ENCODE measurements at places on chromosomes 1 and 21. TPM values are rescaled to one million over a fixed set of nuclear protein-coding genes. Genes with fewer than 3 reads are reported as not detected.

DNA sequence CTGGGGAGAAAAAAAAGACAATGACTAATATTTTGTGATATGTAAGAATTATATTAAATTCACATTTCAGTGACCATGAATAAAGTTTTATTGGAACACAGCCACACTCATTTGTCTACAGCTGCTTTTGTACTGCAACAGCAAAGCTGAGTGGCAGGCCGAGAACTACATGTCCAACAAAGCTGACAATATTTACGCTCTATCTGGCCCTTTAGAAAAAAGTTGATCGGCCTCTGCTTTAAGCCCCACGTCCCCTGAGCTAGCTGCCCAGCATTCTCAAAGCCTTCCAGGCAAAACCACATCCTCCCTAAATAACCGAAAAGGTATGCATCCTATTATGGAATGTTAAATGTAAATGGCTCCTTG lies 8.6 kb downstream of the SLC2A1 start:
- DNase-seq = no peak

DNA sequence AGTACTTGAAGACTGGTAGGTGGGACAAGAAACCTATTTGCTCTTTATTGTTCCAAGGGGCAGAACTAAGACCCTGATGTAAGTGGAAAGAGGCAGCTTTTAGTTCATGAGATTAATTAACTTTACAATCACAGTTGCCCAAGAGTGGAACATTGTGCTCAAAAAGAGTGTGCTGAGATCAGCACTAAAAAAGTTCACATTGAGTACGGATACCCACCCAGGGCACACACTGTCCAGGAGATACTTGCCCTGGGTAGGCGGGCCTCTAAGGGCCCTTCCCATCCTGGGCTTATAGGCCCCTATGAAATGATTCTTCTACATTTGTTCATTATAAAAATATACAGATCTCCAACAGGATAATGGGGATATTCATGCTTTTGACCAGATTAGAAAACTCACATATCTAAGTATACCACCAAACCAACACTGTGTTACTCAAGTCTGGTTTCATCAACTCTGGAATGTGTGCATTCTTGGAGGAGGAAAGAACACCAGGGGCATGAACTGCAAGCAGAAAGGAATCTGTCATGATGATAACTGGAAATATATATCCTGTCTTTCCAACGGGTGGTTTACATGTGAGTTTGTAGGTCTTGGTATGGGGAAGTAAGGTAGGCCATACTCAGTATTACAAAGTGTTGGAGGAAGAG lies 626.2 kb downstream of the SMYD3 start:
- DNase-seq = no peak

The PAX7 gene
- total RNA-seq = not detected

GRCh38 chr1:109298666-109299557 lies 7.9 kb downstream of the MYBPHL start:
- no peak for DNase-seq

GRCh38 chr1:5769146-5769545 lies 223.1 kb downstream of the NPHP4 start:
- no peak for DNase-seq

The OR2C3 gene
- not detected for total RNA-seq

The SPATA21 gene
- total RNA-seq = not detected

The SYT6 gene
- total RNA-seq = not detected

The KCNK1 gene
- 2.3 TPM for total RNA-seq

DNA sequence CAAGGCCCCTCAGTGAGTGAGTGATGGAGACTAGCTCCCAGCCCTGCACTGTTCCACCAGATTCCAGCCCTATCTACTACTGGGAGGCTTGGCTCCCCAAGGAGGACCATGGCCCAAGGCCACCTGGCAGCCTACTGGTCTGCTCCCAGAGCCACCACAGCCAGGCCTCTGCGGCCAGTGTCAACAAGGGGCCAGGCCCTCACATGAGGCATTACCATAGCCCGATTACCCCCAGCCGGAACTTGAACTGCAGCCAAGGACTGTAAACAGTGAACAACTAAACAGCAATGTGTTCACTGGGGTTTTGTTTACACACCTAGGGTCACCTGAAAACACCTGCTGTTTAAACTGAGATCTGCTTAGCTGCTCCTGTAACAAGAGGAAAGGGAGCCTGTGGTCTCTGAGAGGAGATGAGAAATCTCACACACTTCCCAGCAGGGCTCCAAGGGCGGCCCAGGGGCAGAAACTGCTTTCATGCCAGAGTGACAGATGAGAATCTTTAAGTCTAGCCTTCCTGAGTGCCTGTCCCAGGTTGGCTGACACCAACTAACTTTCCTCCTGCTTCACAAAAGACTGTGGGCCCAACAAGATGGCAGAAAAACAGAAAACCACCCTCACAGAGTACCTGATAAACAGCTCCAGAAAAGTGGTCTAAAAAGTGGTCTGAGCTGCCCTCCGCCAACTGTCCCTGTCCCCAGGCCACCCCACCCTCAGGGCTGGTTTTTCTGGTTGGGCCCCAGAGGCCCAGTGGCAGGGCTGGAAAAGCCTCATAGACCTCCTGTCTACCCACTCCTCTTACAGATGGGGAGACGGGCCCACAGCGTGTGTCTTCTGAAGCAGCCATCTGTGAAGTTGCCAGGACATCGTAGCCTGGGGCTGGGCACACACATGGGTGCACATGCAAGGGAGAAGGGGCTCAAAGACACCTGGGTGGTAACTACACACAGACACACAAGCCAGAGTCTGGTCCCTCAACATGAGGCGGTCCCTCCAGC lies 28.8 kb downstream of the MEF2D start:
- DNase-seq = no peak

GRCh38 chr1:19341201-19342061 lies 29.3 kb downstream of the SLC66A1 start:
- DNase-seq = peak; percentile 92

The CTH gene
- total RNA-seq = 14.3 TPM

DNA sequence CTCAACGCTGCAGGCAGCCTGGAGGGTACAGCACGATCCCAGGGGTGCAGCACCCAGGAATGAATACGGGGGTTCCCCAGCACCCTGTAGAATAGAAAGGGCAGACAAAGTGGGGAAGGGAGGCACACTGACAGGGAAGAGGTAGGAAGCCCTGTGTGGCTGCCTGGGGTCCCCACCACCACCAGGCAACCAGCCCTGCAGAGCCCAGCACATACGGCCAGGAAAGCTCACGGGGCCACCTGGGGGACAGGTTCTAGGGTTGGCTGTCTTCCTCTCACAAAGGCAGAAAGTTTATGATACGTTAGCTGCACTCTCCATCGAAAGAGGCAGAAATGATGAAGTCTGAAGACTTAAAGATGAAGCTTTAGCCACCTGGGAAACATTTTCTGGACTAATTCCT lies 52.5 kb downstream of the ARHGEF16 start:
- DNase-seq = no peak

The CD46 gene
- 107 TPM for total RNA-seq

DNA sequence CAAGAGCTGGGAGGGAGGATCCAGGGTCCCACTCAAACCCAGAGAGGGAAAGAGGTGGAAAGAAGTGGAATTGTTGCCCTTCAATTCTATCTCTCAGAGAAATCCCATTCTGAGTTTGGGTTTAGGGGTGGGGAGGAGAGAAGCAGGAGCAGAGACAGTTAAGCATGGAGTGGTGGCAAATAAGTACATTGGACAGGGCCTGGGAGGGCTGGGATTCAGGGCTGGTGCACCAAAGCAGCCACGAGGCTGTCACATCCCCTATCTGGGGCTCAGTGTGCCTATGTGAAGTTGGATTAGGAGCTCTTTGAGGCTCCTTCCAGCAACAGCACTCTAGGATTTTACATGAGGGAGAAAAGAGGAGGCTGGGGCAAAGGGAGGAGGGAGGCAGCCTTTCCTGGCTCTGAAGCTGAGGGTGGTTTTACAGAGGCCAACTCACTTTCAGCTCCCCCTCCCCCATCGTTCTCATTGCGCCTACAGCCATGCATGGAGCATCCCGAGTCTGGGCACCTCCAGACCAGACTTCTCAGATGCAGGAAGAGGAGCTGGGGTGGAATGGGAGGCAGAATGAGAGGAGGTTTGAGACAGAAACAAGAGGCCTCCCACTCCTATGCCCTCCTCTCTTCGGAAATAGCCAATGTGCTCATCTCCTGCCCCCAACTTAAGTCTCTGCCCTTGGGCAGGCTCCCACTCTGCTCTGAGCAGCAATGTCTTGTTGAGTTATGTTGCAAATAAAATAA lies 3.0 kb upstream of the SYT6 start:
- no peak for DNase-seq

GRCh38 chr1:51520700-51521248 lies 1.7 kb upstream of the EPS15 start:
- peak; percentile 54 for DNase-seq

DNA sequence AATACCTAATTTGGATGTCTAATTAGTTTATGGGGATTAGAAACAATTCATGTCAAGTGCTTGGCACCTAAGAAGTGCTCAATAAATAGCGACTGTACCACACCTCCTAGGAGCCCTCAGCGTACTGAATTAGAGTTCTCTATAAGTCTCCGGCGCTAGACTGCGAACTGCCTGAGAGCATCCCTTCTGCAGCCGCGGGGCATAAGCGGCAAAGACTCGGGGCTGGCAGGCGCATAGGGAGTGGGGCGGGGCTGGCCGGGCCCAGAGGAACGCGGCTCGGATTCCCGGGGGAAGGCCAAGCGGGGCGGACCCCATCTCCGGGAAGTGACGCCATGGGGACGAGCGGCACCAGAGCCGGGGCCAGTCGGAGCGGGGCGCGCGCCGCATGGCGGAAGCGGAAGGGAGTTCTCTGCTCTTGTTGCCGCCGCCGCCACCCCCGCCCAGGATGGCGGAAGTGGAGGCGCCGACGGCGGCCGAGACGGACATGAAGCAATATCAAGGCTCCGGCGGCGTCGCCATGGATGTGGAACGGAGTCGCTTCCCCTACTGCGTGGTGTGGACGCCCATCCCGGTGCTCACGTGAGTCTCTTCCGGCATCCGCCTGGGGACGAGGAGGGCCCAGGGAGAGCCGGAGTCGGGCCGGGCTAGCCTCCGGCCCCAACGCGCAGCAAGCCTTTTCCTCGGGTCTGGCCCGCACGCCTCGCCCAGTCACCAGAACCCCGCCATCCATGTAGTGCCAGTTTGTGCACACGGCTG lies at the start of gene TMEM222:
TSS of gene TMEM222 (plus strand) at position 351 of the 756 bp plus-strand sequence. CDS start at position 386, 35 bp downstream.
- DNase-seq = peak; percentile 99

DNA sequence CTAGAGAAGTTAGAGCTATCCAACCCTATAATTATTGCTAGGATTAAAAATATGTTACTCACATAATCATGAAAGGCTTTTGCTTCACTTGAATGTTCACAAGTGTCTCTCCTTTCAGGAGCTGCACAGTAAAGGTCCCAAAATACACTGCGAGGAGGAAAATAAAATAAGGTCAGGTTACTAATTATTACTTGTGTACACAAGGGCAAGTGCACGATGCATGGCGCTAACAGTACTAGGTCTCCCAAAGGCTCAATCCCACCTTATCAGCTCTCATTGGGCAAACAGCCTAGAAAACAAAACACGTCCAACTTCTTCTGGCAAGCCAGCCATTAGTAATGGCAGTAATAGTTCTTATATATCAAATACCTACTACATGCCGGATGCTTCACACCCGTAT lies 4.4 kb downstream of the SSBP3 start:
- no peak for DNase-seq

The TNFAIP8L2 gene
- 29.4 TPM for total RNA-seq

The ERG gene
- total RNA-seq = 0.14 TPM

The CRP gene
- total RNA-seq = not detected

- peak; percentile 61 for DNase-seq
Measured at GRCh38 chr1:223230161-223230881, 87.3 kb upstream of the TLR5 start.

GRCh38 chr1:37471345-37472231 lies 2.8 kb upstream of the ZC3H12A start:
- DNase-seq = no peak

DNA sequence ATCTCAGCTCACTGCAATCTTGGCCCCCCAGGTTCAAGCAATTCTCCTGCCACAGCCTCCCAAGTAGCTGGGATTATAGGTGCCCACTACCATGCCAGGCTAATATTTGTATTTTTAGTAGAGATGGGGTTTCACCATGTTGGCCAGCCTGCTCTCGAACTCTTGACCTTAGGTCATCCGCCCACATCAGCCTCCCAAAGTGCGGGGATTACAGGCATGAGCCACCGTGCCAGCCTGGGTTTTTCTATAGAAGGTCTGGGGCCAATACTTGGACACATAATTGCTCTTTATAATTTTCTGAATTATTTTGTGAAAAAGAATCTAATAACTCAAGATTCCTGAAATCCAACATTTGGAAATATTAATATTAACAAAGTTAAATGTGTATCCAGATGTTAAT lies 1267.7 kb upstream of the ADGRL4 start:
- no peak for DNase-seq

DNA sequence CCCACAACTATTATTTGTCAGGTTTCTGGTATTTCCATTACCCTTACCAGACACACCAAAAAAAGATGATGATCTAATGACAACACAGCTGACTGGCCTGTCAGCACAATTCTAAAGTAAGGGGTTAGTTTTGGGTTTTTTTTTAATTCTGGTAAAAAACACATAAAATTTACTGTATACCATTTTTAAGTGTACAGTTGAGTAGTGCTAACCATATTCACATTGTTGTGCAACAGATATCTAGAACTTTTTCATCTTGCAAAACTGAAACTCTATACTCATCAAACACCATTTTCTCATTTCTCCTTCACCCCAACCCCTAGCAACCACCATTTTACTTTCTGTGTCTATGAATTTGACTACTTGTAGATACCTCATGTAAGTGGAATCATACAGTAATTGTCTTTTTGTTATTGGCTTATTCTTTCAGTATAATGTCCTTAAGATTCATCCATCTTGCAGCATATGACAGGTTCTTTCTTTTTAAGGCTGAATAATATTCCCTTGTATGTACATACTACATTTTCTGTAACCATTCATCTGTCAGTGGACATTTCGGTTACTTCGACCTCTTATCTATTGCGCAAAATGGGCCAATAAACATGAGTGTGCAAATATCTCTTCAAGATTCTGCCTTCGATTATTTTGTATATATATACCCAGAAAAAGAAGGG lies 29.8 kb downstream of the ARNT start:
- DNase-seq = no peak

- no peak for DNase-seq
Measured at GRCh38 chr1:98333936-98334335, 327.6 kb upstream of the SNX7 start.

GRCh38 chr1:1538989-1539309 lies 1.5 kb downstream of the TMEM240 start:
- DNase-seq = no peak

- no peak for DNase-seq
Measured at GRCh38 chr1:20601129-20601825, 12.4 kb downstream of the CDA start.

DNA sequence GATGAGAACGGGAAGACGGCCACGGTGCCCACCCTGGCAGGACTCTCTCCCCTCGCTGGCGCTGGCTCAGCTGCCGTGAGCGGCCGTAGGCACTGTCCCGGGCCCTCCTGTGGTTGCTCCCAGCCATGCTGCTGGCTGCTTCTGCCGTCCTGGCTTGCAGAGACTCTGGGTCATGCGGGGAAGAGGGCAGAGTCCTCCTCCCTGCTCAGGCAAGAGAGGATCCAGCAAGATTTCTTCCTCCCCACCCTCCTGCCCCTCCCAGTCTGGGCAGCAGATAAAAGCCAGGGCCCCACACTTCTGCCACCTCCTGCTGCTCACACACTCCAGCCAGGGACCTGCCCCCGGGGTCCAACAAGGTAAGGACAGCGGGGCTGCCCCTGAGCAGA lies 60.1 kb downstream of the AGPAT3 start:
- DNase-seq = no peak

GRCh38 chr1:227043755-227044154 lies 103.7 kb downstream of the COQ8A start:
- no peak for DNase-seq

All from activated CD4-positive, alpha-beta T cell treated with anti-CD3 and anti-CD28 coated beads, Interleukin-2, amount 10 ng/mL, durations not matched to agents 24 days and 14 days (primary cell).